ENCODE measurements at places on chromosomes 7 and 10.

- DNase-seq, result no peak
These were observed 17.8 kb downstream of the NAPEPLD start for GRCh38 chr7:103130901-103131624.

DNA sequence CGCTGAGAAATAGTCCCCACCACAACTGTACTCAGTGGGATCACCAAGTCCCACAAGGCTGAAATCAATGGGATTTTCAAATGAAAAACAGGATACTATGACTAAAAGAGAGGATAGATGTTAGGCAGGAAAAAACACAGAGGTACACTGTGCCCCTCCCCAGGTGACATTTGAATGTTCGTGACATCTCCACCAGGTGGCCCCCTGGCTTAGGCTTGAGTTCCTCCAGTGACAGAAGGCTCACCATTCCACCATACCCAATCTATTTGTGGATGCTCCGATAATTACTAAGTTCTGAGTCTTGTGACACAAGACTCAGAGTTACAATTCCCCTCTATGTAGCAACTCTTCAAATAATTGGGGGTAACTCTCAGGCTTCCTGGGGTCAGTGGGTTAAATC lies 77.5 kb upstream of the KCNMA1 start:
- DNase-seq, result no peak

GRCh38 chr7:18590744-18591340 lies 95.3 kb downstream of the HDAC9 start:
- DNase-seq, result peak; percentile 71

DNA sequence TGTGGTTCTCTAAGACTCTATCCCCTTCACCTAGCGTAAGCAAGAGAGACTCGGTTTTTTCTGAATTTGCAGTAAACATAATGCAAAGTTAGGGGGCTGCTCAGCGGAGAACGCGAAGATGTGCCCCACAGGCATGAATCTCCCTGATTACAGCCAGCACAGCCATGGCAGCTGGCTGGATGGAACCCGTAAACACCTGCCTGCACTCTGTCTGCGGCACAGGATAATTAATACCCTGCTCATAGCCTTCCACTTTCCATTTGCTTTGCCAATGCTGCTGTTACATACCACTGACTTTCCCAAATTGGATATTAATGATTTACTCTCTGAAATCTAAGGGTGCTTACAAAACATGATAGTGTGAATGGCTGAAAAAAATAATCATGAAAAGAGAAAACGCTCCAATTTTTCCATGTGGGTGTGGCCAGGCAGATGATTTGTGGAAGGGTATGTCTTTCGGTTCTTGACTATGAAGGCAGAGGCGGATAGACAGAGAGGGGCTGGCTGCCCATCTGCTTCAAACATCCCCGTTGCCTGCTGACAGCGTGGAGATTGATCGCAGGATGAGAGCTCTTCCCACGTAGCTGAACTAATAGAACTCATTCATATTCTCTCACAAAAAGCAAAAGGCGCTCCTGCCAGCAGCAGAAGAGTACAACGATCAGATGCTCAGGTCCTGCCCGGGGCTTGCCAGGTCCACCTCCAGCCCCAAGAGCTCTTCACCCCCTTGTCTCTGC lies 193.2 kb upstream of the GHITM start:
- DNase-seq, result no peak

DNA sequence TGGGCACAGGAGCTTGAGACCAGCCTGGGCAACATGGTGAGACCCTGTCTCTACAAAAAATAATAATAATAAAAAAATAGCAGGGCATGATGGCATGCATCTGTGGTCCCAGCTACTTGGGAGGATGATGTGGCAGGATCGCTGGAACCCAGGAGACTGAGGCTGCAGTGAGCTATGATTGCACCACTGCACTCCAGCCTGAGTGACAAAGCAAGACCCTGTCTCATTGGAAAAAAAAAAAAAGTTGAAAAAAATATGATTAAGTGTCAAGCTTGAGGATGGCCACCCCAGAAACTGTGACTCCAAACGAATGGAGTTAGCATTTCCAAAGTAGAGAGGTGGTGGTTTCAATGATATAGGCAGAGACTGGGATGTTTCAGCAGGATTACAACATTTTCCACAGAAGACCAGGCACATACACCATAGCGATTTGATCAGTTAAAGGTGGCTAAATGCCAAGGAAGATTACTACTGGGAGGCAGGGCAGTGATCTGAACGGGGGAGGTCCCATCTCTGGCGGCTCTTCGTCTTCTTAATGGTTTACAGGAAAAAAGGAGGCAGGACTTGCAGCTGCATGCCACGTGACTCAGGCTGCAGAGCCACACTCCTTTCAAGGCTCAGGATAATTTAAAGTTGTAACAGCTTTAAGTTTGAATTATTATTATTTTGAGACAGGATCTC lies 250.6 kb upstream of the GALNT17 start:
- no peak for DNase-seq
